ENCODE measurements at places on chromosomes 5 and 9.

DNA sequence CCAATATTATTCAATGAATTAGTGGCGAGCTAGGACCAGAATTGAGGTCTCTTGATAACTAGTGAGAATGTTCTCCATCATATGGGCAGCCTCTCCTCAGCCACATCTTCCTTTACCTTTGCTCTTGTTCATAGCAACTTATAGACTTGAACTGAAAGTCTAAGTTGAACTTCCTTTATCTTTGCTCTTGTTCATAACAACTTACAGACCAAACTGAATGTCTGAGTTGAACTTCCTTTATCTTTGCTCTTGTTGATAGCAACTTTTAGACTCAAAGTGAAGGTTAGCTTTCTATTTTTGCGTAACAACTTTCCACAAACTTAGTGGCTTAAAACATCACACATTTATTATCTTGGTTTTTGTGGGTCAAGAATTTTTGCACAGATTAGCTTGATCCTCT is 146.4 kb upstream of the C9orf72 start:
- DNase-seq, result no peak

GRCh38 chr5:166509085-166509484 is 1782.4 kb upstream of the WWC1 start:
- no peak for DNase-seq

DNA sequence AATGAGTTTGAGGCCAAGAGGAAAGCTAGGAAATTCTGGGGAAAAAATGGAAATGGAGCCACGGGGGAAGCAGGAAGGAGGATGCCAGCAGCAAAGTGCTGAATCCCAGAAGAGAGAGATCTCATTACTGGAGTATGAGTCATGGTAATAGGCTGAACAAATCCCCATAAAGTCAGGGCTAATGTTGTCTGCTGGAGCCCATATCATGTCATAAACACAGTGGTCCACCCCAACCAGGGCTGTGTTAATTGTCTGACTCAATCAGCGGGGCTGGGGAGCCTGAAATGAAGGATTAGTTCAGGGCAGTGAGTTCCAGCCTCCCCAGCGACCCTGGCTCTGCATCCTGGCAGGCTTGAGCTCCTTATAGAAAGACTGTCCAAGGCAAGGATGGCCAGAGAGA is 68.8 kb downstream of the TLR4 start:
- no peak for DNase-seq

DNA sequence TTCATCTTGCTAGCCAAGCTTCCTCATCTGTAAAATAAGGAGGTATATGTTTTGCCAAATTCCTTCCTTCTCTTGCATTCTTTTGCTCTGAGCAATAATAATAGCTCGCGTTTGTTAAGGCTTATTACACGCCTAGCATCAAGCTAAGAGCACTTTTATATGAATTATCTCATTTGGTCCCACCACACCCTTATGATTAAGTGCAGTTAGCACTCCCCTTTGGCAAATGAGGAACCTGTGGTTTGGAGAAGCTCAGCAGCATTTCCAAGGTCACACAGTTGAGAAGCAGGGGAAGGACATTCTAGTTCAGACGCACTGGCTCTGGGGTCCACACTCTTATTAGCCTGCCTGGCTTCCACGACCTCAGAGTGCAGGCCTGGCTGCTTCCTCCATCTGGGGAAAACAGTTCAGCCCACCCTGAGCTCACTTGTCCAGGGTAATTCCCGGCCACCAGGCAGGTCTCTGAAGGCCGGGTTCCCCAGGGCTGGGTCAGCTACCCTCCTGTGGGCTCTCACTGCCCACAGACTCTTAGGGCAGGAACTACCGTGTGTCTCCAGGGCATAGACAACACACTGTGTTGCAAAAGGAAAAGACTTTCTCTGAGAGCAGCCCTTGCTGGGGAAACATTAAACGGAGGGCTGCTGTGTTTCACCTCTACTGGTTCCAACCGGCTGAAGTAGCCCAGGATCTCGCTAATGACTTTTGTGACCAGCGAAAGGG is 9.9 kb upstream of the FBP1 start:
- DNase-seq, result no peak

GRCh38 chr5:120457839-120458507 is 6.1 kb upstream of the PRR16 start:
- no peak for DNase-seq

DNA sequence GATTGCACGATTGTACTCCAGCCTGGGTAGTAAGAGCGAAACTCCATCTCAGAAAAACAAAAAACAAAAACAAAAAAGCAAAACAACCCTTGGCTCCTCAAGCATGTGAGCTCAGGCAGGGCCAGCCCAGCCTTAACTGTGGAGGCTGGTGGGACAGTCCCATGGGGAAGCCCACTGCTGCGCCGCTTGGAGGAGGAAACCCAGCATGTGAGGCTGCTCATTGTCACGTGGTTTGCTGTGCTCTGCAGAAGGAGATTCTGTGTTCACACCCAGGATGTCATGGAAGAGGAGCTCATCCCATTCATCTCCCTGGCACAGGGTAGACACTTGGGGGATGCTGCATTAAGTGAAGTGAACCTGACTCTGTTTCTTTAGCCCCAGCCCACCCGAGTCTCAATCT is 4.0 kb downstream of the ZBED3 start:
- no peak for DNase-seq

DNA sequence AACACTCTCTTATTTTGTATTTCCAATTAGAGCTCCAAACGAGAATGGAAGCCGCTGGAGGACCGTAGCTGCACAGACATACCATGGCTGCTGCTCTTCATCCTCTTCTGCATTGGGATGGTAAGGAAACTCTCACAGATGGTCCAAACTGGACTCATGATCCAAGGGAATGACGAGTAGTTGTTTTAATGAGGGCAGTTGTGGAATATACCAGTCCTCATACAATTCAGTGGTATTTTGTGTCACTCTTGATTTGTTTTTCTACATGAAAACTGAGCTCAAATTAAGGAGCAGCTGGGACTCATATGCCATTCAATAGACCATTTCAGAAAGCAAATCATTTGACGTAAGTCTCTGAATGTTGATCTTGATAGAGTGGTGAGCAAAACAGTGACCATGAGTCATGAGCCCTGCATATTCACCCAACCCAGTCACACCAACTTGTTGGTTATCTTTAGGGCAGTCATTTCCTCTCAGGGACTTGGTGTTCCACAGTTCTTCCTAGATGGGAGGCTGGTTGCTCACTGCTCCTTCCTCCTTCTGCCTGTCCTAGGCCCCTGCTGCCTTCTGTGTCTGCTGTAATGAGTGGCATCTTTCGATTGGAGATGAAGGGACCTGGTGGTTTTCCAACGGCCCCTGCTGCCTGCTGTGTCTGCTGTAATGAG is 54.9 kb downstream of the SLC44A1 start:
- no peak for DNase-seq

GRCh38 chr5:110179321-110179720 is 489.6 kb downstream of the MAN2A1 start:
- no peak for DNase-seq

DNA sequence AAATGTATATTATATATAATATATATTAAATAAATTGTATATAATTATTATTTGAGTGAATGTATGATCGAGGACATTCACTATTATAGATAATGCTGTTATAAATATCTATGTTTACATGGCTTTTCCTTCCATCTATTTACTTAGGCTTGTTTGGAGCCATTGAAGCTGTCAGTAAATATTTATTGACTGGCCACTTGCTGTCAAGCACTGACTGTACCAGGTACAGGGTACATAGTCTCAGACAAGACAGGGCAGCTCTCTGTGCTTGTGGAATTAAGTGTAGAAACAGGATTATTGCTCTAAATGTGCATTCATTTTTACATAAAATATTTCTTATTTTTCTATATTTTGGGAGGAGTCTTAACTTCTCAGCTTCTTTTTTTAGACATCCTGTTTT is 16.4 kb downstream of the FAXDC2 start:
- DNase-seq, result no peak

- DNase-seq, result no peak
Measured at GRCh38 chr9:72592502-72593403, 71.3 kb downstream of the TMC1 start.

- no peak for DNase-seq
Measured at GRCh38 chr5:168818558-168818957, 239.4 kb upstream of the PANK3 start.

- no peak for DNase-seq
Measured at GRCh38 chr5:149135536-149136201, 5.6 kb upstream of the ABLIM3 start.

- no peak for DNase-seq
Measured at GRCh38 chr9:133835262-133835901, 97.2 kb upstream of the SARDH start.

DNA sequence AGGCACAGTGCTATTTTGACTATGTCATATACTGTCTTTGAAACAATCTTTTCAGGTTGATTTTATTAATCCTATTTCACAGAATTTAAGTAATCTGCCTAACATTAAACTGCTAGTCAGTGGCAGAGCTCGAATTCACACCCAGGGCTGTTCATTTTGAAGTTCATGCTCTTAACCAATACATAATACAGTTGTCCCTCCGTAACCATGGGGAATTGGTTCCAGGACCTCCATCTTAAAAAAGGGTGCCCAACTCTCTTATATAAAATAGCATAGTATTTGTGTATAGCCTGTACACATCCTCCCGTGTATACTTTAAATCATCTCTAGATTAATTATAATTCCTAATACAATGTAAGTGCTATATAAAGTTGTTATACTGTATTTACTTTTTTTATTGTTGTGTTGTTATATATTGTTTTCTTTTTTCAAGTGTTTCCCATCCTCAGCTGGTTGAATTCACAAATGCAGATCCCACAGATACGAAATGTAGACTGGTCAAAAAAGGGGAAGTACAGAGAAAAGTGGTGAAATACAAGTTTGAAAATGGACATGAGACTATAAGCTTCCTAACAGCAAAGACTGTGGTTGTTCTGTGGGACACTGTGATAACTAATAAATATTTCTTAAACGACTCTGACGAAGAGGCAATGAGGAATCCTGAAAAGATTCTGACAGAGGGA is 18.3 kb downstream of the RFX3 start:
- no peak for DNase-seq

GRCh38 chr5:66596636-66597182 is 516 bp downstream of the MAST4 start:
- DNase-seq, result no peak

DNA sequence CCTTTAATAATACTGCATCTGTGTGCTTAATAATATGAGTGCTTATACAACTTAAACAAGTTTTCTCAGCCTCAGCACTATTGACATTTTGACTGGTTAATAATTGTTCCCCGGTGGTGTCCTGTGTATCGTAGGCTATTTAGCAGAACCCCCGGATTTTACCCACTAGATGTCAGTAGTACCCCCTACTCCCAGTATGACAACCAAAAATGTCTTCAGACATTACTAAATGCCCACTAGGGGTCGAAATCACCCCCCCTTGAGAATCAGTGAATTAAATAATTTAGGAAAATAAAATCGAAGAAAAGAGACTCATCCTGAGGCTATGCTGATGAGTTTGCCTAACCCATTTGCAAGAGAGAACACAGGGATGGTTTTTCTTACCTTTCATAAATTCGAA is 166.3 kb downstream of the ATP10B start:
- no peak for DNase-seq

DNA sequence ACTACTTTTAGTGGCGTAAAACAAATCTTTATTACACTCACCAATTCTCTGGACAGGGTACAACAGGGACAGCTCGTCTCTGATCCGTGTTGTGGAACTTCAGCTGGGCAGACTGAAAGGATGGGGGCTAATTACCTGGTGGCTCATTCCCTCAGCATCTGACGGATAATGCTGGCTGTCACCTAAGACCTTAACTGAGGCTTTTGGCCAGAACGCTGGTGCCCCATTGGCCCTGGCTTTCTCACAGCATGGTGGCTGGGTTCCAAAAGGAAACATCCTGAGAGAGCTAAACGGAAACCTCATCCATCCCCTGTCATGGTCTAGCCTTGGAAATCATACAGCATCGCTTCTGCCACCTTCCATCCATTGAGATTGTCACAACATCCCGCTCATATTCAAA is 62.9 kb downstream of the RAI14 start:
- DNase-seq, result no peak

GRCh38 chr5:42749020-42749419 is 7.6 kb upstream of the CCDC152 start:
- DNase-seq, result no peak

DNA sequence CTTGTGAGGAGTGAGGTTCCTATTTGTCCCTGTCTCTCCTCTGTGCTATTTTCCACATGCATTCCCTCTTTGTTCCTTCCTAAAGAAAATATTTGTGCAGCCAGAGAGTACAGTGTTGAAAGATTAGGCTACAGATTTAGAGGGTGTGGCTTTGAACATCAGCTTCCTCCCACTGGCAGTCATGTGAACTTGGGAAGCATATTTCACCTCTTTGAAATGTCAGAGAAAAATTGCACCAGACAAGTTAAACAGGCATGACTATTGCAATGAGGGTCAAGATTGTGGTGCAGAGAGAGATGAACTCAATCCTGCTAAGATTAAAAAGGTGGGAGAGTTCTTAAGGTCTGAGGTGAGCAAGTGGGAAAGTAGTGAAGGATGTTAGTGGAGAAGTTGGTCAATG is 641.0 kb downstream of the DNAH5 start:
- DNase-seq, result no peak

DNA sequence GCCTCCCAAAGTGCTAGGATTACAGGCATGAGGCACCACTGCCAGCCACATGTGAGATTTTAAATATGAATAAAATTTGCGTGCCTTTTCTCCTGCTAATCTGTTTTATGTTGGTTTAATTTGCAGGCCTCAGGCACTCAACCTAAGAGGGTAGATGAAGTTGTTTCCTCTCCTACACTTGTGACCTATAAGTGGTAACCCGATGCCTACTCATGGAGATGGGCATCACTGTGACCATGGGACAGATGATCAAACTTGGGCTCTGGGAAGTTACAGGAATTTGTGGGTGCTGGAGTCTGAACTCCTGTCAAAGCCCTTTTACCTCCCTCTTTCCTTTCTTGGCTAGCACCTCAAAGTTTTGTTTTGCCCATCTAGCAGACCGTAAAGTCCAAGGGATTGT is 1.1 kb downstream of the SLC28A3 start:
- DNase-seq, result no peak

GRCh38 chr5:33563983-33564908 is 123.5 kb downstream of the TARS1 start:
- DNase-seq, result no peak

GRCh38 chr5:56822981-56823380 is 7.6 kb downstream of the MAP3K1 start:
- no peak for DNase-seq

DNA sequence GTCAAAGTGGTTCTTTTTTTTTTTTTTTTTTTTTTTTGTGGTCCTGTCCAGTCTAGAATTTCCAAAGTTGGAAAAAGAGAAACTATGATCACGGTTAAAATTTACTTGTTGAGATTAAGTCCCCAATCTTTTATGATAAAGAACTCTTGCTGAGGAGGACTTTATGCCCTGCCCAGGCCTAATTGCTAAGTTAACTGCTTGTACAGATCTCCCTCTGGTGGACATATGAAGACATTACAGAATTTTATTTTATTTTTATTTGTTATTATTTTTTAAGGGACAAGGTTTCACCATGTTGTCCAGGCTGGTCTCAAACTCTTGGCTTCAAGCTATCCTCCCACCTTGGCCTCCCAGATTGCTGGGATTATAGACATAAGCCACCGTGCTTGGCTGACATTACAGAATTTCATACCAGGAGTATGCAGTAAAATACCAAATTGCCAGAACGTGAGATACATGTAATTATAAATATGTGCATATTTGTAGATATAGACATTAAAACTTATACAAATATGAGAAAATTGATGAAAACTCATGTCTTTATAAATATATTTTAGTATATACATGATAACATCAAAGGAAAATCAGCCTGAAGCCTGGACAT is 91.2 kb downstream of the RFK start:
- no peak for DNase-seq
